Fibroblast of the conjunctiva (primary cell): ENCODE measurements at places on chromosomes 4 and X.

- no peak for DNase-seq
These were observed 20.2 kb downstream of the CCNG2 start for GRCh38 chr4:77177199-77177598.

DNA sequence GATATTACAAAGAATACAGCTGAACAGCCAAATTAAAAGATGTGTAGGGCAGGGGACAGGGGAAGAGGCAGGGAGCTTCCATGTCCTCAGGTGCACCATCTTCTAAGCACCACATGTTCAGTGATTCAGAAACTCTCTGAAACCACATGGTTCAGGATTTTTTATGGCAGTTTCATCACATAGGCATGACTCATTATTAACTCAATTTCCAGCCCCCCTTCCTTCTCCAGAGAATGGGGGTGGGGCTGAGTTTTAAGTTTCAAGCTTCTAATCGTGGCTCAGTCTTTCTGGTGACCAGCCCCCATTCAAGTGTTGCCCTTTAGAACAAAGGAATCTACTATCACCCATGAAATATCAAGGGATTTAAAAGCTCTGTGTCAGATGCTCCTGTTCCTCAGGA, 317.8 kb upstream of the GALNT7 start:
- peak; percentile 84 for DNase-seq

DNA sequence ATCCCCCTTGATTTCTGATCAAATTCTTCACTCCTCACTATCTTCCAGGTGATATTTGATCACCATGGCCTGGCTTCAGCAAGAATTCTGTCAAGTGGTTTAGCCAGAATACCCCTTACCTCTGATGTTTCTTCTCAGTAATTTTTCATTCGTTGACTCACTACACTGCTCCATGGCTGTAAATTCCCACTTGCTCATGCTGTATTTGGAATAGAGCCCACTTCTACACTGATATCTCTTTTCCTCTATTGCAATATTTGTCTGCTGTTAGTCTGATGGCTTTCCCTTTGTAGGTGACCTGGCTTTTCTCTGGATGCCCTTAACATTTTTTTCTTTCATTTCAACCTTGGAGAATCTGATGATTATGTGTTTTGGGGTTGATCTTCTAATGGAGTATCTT, 73.9 kb upstream of the DIPK2B start:
- DNase-seq, result no peak

GRCh38 chr4:176999935-177000543, 207.3 kb upstream of the VEGFC start:
- no peak for DNase-seq

DNA sequence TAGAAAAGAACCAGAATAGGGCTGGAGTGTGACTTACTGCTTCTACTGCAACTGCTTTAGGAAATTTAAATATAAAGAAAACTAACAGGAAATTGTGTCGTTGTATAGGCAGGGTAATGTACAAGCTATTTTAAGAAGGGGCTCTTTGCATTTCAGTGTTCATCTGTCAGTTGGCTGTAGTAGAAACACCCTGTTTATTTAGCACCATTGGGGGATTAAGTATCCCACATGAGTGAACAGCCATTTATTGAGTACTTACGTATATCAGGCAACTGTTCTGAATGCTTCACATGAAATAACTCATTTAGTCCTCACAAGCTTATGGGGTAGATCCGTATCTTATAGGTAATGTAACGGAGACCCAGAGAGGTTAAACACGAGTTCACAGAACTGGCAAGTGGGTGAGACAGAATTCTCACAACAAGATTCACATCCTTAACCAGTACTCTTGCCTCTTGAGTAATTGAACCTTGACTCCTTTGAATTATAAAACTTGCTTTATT, 23.9 kb downstream of the STIM2 start:
- DNase-seq, result no peak

GRCh38 chrX:29581223-29581622, 634.1 kb upstream of the MAGEB2 start:
- DNase-seq, result no peak

- no peak for DNase-seq
These were observed 1.1 kb downstream of the TMEM35A start for GRCh38 chrX:101079736-101080270.

DNA sequence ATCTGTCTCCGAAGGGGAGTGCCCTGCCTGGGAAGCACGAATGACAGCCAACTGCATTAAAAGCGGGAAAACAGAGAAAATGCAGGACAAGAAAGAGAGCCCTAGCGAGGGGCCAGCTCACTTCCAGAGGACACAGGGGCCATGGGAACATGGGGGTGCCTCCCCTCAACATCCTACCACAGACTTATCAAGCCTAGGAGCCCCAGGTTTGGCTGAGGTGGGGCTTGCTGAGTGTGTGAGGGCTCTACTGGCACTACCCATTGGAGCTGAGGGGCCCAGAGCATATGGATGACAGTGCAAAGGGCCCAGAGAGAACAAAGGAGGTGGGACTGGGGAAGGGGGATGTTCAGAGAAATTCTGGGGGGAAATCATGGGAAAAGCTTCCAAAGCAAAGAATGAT, 101.8 kb downstream of the PJA1 start:
- no peak for DNase-seq

DNA sequence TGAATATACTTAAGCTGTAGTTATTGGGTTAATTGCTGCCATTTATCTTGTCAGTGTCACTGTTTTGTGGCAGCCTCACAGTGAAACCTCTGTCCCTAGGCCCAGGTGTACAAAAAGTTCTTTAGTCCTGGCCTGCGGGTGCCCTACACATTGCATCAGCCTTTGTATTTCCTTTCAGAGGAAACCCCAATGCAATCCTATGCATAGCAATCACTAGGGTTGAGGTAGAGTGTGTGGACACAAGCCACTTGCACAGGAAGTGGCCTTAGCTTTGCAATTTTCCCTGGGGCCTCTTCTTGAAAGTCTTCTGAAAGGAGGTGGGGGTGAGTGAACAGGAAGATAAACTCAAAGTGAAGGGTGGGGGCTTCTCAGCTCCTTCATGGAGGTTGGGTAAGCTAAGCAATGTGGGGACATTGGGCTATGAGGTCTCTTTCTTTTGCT, 27.8 kb downstream of the VSIG4 start:
- no peak for DNase-seq

GRCh38 chrX:105869701-105870100, 47.4 kb downstream of the NRK start:
- no peak for DNase-seq

GRCh38 chrX:38654302-38654701, 93.0 kb downstream of the TSPAN7 start:
- peak; percentile 2 for DNase-seq

DNA sequence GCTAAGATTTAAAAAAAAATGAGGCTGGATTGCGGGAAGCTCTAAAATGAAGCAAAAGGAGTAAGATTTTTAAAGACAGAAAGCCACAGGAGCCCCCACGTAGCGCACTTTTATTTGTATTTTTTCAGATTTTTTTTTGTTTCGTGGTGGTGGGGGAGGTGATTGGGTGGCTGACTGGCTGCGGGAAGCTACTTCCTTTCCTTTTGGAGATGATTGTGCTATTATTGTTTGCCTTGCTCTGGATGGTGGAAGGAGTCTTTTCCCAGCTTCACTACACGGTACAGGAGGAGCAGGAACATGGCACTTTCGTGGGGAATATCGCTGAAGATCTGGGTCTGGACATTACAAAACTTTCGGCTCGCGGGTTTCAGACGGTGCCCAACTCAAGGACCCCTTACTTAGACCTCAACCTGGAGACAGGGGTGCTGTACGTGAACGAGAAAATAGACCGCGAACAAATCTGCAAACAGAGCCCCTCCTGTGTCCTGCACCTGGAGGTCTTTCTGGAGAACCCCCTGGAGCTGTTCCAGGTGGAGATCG, 908 bp downstream of the PCDH10 start:
- no peak for DNase-seq

GRCh38 chr4:52071791-52072546, 20.9 kb downstream of the SPATA18 start:
- DNase-seq, result no peak

- DNase-seq, result peak; percentile 23
These were observed 97.9 kb downstream of the ARHGEF9 start for GRCh38 chrX:63686878-63687714.

- DNase-seq, result no peak
These were observed 187.7 kb downstream of the MGST2 start for GRCh38 chr4:139853309-139853708.
